ENCODE measurements at places on chromosomes 13 and 19.

GRCh38 chr13:42686165-42686564, 95.2 kb upstream of the FAM216B start:
- DNase-seq, result no peak

DNA sequence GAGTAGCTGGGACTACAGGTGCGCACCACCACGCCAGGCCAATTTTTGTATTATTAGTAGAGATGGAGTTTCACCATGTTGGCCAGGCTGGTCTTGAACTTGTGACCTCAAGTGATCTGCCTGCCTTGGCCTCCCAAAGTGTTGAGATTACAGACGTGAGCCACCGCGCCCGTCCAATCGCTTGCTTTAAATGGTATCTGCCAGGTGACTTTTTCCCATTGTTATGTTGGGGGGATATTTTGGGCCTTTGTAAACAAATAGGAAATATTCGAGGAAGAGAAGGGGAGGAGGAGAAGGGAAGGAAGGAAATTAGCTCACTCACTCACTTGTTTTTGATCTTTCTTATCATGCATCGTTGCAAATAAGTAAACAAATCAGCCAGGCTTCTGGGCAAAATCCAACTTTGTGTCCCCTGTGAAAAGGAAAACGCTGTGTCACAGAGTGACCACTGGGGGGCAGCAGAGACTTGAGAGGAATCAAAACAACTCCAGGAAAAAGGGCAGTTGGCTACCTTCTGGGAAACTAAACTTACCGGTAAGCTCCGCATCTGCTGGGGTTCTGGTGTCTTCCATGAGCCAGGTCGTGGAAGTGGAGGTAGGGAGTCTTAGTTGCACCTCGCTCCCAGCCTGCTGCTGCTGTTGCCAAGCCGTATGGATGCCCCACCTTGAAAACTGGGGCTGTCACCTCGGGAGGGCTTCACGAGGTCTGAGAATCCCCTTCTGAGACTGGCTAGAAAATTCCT, 9.3 kb upstream of the RANBP3 start:
- DNase-seq, result peak; percentile 83

DNA sequence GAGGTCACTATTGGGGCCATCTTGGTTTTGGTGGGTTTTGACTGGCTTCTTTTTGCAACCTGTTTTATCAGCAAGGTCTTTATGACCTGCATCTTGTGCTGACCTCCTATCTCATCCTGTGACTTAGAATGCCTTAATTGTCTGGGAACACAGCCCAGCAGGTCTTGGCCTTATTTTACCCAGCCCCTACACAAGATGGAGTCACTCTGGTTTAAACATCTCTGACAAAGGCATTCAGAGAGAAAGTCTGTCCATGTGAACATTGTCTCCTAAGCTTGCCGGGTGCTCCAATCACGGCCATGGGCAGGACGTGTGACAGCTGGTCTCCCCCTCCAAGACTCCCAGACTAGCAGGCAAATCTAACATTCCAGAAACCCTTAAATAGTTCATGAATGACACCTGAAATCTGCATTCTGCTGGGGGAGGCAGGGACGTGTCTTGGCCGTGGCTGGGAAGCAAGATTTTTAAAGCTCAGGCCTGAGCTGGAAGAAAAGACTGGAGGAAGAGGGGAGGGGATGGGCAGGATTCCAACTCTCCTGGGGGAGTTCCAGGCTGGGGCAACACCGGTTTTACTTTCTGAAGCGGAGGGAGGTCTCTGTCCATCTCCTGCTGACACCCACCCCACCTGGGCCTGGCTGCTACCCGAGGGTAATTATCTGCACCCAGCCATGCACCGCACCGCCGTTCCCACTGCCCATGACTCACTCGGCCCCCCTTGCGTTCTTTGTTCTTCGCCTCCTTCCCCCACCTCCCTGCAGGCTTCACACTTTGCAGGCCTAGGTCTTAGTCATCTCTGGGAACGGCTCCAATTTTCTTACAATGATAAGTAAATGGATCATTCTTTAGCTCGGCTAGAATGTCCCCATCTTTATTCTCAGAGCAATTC, 11.6 kb upstream of the OR1M1 start:
- DNase-seq, result peak; percentile 99

- DNase-seq, result no peak
These were observed 24.0 kb downstream of the ZMYM2 start for GRCh38 chr13:19982447-19983043.

DNA sequence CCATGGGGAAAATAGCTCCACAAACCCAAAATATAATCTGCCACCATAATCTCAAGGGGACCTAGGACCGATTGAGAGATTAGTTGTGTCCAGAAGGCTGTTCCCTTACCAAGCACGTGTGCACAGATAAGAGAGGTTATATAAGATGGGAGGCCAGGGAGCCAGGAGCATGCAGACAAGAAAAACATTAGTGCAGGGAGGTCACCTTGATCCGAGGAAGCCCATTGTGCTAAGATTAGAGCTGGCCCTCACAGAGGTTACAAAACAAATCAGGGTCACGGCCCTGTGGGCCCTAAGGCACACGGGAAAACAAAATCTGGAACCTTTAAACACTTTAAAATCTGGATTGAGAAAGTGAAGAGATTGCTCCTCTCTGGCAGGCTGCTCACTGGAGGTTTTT, 37.7 kb downstream of the RGCC start:
- no peak for DNase-seq

DNA sequence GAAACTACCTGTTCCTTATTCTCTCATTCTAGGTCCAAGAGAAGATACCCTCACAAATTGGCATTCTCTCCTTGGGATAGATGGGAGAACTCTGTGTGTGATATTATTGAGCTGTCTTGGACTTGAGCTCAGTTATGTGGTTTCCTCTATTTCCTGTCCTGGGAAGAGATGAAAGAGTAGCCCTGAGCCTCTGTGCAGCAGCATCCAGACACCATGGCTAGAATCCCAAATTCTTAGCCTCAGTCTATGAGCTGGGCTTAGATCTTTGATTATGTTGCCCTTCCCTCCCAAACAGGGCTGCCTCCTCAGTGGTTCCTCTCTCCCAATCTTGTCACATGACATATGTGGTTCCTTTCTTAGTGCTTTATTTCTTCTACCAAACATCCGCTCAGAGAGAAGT, 290.7 kb downstream of the SPRY2 start:
- no peak for DNase-seq

DNA sequence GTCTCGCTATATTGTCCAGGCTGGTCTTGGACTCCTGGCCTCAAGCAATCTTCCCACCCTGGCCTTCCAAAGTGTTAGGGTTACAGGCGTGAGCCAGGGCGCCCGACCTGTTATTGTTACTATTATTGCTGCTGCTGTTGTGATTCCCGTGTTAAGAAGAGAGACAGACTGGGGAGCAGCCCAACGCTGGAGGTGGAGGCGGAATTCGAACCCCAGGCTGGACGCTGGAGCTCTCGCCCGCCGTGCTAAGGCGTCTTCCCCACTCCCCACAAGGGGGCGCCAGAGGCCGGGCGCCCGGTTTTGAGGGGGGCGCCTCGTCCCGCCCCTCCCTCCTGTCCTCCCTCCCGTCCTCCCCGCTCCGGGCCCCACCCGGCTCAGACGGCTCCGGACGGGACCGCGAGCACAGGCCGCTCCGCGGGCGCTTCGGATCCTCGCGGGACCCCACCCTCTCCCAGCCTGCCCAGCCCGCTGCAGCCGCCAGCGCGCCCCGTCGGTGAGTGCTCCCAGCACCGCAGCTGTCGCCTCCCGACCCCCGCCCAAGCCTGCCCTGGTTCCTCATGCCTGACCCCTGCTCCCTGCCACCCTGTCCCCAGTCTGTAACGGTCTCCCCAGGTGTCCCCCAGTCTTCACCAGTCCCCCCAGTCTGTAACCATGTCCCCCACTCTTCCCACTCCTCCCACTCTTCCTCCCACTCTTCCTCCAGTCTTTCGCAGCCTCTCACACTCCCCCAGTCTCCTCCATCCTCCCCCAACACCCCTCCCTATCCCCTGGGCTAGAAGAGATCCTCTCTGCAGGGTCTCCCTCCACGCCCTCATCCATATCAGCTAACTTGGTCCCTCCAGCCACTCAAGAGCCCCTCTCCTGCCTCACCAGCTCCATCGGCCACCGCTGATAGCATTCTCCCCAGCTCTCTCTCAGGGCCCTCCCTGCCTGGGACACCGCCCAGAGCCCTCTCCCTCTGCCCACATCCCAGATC, at the start of gene EHD2:
EHD2 (plus strand) TSS at position 377 of the 976 bp plus-strand sequence. CDS start 3,191 bp downstream, outside the sequence.
- DNase-seq, result peak; percentile 42

DNA sequence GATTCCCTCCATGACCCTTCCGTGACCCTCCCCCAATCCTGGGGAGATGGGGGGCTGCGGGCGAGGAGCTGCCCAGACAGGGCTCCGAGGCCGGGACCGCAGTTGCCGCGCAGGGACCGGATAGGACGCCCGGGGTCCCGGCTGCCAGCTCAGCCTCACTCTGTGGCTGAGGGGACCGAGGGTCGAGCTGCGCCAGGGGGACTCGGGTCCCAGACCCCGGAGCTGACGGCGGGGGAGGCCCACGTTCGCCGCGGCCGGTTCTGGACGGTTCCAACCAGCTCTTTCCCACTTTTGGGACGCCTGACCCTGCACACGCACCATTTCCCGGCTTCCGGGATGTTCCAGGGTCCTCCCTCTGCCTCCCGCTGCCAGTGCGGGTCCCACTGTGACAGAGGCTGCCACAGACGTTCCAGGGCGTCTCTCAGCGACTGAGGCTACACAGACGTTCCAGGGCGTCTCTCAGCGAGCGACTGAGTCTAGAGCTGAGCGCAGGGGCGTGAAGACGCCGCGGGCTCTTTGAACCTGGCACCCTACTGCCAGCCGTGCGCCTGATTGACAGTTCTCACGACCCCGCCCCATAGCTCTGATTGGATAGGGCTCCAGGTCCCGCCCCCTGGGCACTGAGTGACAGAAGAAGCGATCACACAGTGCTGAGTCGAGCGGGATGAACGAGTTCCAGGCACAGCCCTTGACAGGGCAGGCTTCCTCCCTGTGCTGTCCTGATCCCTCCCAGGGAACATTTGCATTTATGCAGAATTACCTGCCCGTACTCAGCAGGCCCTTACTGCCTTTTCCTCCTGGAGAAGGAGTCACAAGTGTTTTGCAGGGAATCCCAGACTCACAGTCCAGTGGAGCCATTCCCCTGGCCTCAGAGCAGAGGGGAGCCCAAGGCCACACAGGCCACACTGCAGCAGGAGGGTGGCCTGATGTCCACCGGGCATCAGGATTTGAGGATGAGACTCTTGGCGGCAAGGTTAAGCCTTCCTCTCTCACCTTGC, at the start of gene ZNF563:
ZNF563 (minus strand) TSS at position 472 of the 998 bp plus-strand sequence; CDS start at position 321, 151 bp downstream.
- DNase-seq, result no peak

DNA sequence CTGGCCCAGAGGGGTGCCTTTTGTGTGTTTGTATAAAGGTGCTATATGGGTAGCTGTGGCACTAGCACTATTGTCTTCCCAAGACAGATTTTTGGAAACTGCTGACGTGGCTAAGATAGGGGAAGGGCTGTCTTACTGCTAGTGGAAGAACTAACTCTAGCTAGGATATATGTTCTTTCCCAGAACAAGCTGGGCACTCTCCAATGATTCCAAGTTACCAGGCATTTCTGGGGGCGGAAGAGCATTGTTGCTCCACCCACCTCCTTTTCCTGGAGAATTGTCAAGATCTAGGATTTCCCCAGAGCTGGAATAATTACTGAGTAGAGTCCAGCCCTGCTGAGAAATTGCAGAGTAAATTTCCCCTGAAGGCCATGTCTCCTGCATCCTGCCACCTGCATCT, 408.3 kb downstream of the KLF5 start:
- DNase-seq, result no peak

DNA sequence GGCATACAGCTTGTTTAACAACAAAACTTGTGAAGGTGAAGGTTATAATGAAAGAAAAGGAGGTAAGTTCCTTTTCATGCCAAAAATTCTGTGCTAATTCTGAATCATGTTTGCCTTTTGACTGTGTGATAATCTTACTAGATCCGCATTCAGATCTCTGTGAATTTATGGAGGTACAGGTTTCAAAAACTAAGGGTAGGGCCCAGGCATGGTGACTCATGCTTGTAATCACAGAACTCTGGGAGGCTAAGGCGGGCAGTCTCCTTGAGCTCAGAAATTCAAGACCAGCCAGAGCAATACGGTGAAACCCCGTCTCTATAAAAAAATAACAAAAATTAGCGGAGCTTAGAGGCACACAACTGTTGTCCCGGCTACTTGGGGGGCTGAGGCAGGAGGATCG, 45.9 kb downstream of the PCDH9 start:
- peak; percentile 1 for DNase-seq

DNA sequence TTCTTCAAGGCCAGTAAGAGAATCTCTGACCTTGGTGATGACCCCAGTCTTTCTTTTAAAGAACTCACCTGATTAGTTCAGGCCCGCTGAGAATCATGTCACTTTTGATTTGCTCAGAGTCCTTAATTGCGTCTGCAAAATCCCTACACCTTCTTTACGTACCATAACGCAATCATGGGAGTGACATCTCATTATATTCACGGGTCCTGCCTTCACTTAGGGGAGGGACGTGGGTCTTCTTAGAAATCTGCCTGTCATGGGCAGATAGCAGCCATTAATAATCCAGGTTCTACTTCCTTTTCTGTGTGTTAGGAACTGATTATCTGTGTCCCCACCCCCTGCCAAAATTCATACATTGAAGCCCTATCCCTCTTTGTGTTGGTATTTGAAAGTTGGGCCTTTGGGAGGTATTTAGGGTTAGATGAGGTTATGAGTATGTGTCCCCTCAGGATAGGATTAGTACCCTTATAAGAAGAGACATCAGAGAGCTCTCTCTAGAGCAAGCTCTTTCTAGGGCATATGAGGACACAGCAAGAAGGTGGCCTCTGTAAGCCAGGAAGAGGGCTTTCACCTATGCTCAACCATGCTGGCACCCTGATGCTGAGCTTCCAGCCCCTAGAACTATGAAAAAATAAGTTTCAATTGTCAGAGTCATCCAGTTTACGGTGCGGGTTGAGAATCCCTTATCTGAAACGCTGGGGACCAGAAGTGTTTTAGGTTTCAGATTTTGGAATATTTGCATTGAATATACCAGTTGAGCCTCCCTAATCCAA, 9.9 kb downstream of the TPP2 start:
- DNase-seq, result no peak

- peak; percentile 97 for DNase-seq
These were observed 200.5 kb downstream of the ABCC4 start for GRCh38 chr13:95100525-95101433.

- no peak for DNase-seq
These were observed 68.0 kb upstream of the GPR183 start for GRCh38 chr13:99374994-99375737.

GRCh38 chr13:26255115-26255514, 1.2 kb downstream of the CDK8 start:
- DNase-seq, result no peak

GRCh38 chr13:31835932-31836331, 96.6 kb downstream of the RXFP2 start:
- DNase-seq, result peak; percentile 73

DNA sequence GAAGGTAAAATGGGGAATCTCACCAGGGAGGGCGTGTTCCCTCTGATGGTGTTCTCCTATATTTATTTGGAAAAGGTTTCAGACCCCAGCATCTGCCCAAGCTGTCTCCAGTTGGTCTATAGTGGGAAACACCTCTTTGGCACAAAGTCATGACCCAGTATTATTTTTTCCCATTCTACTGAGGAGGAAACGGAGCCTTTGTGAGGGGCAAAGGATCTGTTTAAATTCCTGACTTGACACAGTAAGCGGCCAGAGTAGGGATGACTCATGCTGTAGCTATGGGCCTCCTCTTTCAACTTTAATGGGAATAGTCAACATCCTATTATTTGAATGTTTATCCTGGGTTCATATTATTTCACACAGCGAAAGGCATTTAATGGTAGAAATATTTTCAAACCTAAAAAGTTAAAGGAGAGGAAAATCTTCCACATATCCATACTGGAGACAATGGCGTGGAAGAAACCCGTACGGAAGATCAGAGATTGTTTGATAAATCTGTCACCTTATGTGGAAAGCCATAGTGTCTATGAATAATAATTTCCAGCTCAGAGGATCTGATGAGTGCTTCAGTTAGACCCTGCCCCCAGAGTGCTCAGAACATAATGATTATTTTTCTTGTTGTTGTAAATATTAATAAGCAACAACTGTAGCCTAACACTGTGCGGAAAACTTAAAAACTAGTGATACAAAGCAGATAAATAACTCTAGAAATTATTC, 126.0 kb downstream of the FOXO1 start:
- DNase-seq, result peak; percentile 81
